Stimulated activated naive B cell treated with anti-CD40 and anti-IgM and Interleukin-4, amounts not matched to agents 10 μg/mL and 1 μg/mL and 100 μg/mL, for 72 hours (primary cell): ENCODE measurements at places on chromosomes 12 and 14.

DNA sequence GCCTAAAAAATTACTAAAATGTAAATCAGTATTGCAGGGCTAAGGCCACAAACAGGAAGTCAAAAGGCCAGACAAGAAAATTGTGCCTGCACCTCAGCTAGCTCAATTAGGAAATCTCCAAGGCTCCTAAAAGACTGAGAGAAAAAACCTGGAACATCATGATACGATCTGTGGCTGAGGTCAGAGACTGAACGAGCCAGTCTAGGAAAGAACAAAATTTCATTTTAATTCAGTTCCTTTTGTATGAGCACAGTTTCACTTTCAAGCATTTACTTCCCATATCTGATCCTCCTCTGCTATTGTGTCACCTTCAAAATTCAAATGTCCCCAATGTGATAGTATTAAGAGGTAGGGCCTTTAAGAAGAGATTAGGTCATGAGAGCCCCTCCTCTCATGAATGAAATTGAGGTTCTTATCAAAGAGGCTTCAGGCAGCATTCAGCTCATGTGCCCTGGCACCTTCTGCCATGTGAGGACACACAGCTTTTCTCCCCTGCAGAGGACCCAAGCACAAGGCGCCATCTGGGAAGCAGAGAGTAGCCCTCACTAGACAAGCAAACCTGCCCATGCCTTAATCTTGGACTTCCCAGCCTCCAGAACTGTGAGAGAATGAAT is 14.8 kb downstream of the PRKAB1 start:
- no peak for DNase-seq

DNA sequence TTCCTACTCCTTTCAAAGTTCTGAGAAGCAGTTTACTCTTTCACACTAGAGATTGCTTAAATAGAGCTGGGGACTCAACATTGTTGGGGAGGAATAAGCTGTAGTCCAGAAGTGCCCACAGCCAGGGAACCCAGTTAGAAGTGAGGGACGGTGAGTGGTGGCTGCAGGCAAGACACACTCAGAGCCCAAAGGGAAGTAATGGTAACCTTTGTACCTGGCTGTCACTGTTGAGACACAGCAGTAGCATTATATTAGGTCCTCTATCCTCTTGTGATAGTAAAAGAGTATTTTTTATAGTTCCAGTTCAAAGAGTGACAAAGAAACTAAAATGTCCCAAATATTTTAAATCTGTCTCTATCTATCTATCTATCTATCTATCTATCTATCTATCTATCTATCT is 263.3 kb downstream of the TTC6 start:
- DNase-seq, result no peak

DNA sequence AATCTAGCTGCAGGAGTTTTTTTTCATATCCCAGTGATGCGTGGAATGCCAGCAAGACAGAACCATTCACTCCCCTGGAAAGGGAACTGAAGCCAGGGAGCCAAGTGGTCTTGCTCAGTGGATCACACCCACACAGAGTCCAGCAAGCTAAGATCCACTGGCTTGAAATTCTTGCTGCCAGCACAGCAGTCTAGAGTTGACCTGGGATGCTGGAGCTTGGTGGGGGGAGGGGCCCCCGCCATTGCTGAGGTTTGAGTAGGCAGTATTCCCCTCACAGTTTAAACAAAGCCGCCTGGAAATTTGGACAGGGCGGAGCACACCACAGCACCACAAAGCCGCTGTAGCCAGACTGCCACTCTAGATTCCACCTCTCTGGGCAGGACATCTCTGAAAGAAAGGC is 86.9 kb upstream of the STXBP6 start:
- DNase-seq, result no peak

DNA sequence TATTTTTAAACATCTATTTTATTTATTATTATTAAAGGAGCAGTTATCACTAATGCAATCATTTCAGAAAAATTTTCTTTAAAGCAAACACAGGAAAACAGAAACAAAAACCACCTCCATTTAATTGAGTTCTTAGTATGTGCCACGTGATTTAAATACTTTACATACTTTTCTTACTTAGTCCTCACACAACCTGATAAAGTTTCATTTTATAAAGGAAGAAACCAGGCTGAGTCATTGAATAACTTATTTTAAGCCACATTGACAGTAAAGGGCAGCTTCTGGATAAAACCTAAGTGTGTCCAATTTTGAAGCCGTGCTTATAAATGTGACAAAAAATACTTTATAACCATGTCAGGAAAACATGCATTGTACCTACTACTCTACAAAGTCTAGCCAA is 57.1 kb upstream of the PCED1B start:
- DNase-seq, result no peak

DNA sequence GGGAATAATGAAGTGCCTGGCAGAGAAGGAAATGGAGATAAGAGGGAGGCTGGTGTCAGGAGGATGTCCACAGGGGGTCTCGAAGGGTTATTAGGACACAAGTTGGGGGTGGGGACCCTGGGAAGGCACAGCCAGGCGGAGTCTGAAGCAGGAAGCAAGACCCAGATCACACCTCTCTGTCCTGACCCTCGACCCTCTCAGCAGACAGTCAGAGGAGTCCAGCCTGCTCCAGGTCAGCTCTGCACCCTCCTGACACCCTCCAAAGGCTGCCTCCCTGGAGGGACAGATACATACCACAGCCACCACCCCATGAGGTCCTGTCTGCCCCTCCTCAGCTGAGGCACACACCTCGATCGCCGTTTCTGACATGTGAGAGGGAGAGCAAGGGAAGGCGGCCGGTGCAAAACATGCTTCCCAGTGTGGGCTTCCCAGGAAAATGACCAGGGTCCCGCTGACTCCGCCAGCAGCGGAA is 9.0 kb downstream of the BCL11B start:
- DNase-seq, result no peak

GRCh38 chr12:111444314-111444924 is 38.7 kb downstream of the SH2B3 start:
- DNase-seq, result no peak
